ENCODE measurements at places on chromosomes 11 and 22.

DNA sequence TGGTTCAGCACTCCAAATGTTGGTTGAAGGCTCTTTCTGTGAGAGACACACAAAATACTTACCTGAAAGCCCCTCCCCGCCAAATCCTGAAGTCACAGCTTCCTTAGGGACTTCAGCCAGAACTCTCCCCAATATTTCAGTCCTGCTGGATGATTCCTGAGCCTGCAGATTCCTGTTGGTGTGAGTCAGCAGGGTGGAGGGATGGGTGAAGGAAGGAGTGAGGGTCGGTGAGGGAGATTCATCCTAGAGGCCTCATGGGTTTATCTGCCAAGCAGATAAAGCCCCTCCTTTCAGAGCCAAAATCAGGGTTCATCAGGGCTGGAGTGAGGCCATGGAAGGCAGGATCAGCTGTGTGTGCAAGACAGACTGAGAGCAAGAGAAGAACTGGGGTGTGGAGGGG is 37.9 kb downstream of the SMIM38 start:
- DNase-seq: no peak

DNA sequence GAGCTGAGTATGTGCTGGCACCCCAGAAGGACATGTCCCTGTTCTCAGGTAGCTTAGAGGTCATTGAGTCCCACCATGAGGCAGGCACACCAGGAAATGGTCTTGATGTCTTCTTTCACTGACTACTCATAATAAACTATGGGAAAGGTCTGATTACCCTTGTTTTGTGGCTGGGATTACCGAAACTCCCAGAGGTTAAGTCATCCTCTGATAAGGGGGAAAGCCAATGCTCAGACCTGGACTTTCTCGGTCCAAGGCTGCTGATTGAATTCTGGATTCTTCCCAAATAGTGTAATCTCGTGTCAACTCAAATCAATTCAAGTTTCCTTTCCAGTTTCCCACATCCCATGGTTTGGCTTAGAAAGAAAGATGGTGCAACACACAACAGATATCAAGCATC is 3.7 kb upstream of the CD44 start:
- no peak for DNase-seq

- DNase-seq: no peak
Observed at GRCh38 chr11:86464509-86465221, 90.0 kb downstream of the CCDC81 start.

DNA sequence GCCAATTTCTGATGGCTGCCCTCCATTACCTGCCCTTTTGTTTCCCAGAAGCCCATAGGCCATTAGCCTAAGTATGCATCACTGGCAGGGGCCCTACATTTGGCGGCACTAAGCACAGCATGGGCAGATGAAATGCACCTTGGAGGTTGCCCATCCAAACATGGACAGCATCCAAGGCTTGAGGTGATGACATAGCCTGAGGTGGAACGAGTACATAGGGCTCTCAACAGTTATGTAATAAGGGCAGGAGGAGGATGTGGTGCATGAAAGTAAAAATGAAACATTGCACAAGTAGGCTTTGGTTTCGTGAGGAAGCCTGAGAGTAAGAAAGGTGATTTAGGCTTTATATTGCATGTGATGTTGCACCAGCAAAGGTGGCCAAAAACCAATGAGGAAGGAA is 148.1 kb downstream of the FAM76B start:
- no peak for DNase-seq

DNA sequence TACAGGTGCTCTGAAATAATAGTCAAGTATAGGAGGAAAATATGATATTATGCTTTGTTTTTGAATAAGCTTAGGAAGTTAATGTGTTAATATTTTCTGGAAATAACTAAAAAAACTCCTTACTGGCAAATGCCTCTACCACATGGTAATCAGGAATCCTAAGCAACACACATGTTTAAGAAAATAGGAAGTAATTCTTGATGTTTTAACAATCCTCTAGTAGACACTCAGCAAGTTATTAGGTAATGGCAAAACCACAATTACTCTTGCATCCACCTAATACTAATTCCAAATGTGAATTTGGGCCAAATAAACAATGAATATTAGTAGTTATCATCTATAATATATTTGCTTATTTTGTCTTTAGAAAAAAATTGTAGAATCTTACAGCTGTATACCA is 53.6 kb downstream of the SLC35F2 start:
- no peak for DNase-seq

DNA sequence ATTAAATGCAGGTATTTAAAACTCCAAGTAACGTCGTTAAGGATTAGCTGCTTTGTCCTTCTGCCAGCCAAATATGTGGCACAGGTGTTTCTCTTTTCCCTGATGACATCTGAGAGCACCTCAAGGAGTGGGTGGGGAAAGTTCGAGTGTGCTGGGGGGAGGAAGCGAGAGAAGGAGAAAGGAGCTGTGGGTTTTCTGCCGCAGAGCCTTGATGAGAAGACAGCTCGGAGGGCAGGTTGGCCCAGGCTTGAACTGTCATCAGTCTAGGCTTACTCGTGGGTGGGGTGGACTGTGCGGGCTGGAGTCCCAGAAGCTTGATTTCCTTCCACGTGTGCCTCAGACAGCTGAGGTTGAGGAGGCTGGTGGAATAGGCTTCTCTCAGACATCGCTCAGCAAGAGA is 15.2 kb upstream of the SORL1-AS1 start:
- no peak for DNase-seq

DNA sequence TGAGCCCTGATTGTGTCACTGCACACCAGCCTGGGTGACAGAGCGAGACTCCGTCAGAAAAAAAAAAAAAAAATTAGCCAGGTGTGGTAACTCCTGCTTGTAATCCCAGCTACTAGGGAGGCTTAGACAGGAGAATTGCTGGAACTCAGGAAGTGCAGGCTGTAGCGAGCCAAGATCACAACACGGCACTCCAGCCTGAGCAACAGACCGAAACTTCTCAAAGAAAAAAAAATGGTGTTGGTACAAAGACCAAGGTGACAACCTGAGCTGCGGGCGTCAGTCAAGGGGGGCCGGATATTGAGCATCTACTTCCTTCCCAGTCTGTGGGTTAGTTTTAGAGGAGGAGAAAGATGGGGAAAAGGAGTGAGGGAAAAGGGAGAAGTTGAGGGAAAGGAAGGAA is 48.5 kb upstream of the HSPA8 start:
- no peak for DNase-seq

- no peak for DNase-seq
Observed at GRCh38 chr22:49392841-49393510, 434.7 kb downstream of the BRD1 start.

GRCh38 chr11:17960091-17960490 is 52.8 kb downstream of the SERGEF start:
- DNase-seq: no peak

- DNase-seq: no peak
Observed at GRCh38 chr11:128627666-128628324, 40.4 kb upstream of the ETS1 start.

DNA sequence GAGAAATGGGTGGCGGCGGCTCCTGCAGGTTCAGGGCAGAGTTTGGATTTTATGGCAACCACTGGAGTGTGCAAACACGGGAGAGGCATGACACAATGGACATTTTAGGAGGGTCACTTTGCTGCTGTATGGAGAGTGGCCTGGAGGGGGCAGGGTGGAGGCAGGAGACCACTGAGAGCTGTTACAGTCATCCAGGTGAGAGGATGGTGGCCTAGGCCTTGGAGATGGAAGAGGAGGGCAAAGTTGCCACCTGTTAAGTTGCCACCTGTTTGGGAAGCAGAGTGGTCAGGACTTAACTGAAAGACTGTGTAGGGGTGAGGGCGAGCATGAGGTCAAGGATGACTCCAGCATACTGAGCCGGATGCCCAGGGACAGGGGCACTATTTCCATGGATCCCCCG is 2.3 kb upstream of the RAD9A start:
- no peak for DNase-seq

DNA sequence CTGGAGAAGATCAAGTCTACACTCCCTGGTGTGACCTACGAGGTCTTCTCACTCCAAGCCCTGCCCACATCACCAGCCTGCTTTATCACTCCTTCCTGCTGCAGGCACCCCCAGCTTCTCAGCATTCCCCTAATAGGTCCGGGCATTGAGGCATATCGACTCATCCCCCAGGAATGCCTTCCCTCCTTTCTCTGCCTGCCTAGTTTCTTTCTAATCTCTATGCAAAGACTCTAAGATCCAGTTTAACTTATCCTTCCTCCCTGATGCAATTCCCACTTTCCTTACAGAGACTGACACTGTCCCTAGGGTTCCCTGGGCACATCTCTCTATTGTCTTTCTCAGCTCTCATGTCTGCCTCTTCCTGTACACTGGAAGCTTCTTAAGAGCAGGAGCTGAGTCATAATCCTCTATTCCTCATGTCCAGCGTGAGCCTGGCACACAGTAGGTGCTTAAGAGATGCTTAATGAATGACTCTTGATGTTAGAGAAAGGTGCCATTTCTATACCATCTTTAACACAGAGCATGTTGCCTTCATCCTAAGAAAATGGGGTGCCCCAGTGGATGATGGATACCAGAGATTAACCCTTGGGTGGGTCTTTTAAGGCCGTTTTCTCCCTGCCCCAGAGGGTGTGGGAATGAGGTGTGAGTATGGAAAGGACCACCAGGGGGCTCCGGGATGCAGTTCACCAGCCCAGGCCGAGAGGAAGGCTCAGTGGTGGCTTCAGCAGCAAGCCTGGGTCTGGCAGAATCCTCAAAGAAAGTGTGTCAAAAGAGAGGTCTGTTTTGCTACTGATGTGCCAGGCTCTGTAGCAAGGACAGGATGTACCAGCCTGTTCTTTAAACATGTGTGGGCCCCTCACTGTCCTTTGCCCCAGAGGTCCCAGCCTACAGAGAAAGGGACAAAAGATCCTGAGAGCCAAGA is 34.7 kb downstream of the PARVA start:
- DNase-seq: peak; percentile 99

DNA sequence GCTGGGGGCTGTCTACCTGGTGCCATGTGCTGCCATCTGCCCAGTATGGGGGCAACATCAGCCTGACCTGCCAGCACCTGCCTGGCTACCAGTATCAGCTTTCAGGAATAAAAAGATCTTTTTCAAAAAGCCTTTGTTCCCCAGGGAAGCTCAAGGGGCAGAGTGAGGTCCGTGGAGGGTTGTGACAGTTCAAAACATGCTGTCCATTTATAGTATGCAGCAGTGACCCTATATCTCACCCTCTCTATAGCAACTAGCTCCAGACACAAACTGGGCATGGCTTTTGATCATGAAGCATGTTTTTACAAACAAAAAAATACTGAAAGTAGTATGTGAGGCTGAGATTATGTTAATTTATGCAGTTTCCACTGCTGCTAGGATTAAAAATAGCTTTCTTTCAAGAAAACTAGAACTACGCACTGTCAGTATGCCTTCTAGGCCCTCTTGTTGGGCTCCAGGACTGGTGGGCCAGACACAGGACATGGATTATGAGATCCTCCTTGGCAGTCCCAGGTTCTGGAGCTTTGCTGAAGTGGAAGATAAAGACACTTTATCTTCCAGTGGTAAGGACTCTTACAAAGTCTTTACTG is 23.4 kb downstream of the NAV2 start:
- DNase-seq: no peak

GRCh38 chr11:75174781-75175370 is 24.0 kb downstream of the SLCO2B1 start:
- DNase-seq: peak; percentile 28

- DNase-seq: no peak
Observed at GRCh38 chr11:117761993-117762392, 35.0 kb downstream of the DSCAML1 start.

DNA sequence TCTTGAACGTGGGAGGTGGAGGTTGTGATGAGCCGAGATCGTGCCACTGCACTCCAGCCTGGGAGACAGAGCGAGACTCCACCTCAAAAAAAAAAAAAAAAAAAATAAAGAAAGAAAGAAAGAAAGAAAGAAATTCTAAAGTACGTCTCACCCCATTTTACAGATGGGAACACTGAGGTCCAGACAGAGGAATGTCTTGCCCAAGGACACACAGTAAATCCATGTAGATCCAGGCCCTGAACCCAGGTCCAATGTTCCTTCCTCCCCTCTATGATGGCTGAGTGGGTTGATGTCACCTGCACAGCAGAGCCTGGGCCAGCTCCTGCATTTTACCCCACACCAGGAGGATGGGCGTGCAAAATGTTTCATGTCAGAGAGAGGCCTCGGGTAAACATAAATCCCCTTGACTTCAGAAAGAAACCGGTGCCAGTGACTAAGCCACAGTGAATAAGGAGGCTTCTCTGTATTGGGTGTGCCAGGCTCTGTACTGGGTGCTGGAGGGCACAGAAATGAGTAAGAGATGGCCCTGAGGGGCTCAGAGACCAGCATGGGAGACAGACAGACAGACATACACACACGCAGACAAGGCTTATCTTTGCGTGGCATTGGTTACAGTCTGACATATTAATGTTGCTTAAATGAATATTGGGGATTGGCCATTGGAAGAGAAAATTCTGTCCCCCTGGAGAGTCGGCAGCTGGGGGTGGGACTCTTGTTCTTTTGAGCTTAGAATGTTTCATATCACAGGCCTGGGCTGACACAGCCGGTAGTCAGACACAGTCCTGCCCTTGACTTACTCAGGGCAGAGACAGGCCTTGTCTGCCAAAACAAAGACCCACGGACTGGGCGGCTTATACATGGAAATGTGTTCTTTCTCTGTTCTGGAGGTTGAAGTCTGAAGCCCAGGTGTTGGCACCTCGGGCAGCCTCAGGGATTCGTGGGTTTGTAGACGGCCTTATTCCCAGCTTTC is 105.4 kb downstream of the MIAT start:
- no peak for DNase-seq

DNA sequence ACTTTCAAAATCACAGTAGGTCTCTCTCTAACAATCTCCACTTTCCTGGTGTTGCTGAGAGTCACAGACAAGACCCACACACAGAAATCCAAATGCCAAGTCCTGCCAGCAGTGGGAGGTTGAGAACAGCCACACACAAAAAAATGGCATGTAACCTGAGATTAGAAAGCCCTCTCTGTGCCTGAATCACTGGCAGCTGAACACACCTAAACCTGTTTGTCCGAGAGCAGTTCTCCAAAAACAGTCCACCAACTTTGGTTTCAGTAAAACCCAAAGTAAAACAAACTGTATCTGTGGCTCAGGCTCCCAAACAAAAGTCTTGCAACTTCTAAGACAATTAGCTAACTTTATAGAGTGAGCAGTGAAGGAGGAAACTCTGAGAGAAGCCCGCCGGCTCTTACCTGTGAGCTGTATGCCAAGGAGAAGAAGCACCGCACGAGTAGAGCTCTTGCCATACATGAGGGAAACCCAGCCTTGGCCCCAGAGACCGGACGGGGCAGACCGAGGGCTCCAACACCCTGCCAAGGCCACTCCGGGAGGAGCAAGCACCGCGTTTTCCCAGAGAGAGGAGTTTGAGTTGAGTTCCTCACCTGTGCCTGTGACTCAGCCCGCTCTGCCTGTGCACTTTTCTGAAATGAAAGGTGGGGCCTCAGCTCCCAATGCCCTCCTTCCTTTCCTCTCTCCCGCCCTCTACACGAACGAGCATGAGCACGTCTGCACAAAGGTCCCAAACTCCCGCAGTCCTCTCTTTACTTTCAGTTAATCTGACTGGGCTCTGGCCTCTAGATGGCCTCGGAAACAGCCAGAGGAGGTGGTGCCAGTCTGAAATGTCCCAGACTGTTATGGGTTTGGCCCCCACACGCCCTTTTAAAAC is at the start of gene MPZL2:
Gene MPZL2, minus strand, starts transcription at position 603 of the 874 bp plus-strand sequence. Its CDS starts 144 bp downstream, at position 459.
- no peak for DNase-seq

Data from EH (cell line).